ENCODE measurements at places on chromosomes 1 and 21.

GRCh38 chr1:220880726-220881506 is 1.7 kb downstream of the HLX start:
- DNase-seq, result no peak

DNA sequence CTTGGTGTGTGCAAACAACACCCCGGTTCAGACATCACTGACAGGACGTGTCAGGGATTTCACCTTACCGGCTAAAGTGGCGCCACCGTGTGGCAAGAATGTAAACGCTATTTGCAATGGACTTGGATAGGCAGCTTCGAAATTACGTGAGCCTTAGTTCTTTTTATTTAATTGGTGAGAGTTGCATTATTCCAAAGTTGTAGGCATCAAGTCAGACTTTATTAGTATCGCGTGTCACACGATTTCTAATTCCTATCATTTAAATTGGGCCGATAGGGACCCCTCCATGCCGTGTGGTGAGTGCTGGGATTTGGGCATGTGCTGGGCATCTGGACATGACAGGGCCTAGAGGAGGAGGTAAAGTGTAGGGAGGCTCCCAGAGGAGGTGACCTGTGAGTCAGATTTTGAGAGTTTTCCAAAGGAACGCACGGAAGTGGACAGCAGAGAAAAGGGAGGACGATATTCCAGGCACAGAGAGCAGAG is 14.5 kb upstream of the CPT2 start:
- DNase-seq, result peak; percentile 51

DNA sequence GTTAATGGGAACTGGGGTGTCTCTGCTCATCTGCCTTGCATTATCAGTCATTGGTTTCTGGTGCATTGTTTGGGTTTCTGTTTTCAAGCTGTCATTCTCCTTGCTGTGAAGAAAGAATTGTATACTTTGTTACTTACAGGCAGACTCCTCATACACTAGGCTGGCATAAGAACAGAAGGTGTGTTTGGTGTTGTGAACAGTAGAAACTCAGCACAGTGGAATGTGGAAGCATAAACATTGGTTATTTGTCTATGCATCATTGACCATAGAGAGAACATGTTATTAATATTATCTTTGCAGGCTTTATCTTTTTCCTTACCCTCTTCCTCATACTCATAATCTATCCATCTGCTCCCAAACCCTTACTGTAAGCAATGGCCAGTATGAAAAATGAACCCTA is 18.2 kb downstream of the C1orf87 start:
- DNase-seq, result peak; percentile 34

GRCh38 chr1:154669464-154670282 is 61.7 kb upstream of the ADAR start:
- peak; percentile 57 for DNase-seq

DNA sequence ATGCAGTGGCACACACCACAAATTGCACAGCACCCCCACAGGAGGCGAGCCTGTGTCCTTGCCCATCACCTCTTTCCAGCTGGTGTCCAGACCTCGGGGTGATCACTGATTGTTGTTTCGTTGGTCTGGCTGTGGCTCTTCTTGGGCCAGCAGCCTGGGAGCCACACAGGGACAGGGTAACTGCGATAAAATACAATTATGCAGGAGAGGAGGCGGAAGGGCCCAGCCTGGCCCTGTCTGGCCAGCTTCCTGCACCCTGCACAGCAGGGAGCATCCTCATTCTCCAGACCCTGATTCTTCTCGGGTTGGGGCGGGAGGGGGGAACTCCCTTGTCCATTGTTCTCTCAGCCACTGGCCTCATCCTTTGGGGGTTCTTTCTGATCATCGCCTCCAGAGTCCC is 83.6 kb downstream of the ADARB1 start:
- no peak for DNase-seq

GRCh38 chr1:55519937-55520683 is 304.9 kb upstream of the USP24 start:
- no peak for DNase-seq

DNA sequence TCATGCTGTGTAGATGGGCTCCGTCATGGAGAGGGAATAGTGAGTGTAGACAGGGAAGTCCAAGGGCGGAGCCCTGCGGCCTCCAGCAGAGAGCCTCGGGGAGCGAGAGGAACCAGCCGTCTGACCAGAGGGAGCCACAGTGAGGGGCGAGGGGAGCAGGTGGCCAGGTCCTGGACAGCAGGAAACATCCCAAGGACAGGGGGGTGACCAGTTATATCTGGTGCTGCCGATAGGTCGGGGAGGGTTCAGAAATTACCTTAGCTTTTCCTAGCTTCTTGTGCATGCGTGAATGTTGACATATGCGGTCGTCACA is 46.5 kb downstream of the TRAPPC10 start:
- DNase-seq, result no peak
